ENCODE measurements at places on chromosomes 4 and X. TPM values are rescaled to one million over a fixed set of nuclear protein-coding genes. Genes with fewer than 3 reads are reported as not detected.

- no peak for DNase-seq
Measured at GRCh38 chr4:139971111-139971510, 182.9 kb downstream of the MAML3 start.

DNA sequence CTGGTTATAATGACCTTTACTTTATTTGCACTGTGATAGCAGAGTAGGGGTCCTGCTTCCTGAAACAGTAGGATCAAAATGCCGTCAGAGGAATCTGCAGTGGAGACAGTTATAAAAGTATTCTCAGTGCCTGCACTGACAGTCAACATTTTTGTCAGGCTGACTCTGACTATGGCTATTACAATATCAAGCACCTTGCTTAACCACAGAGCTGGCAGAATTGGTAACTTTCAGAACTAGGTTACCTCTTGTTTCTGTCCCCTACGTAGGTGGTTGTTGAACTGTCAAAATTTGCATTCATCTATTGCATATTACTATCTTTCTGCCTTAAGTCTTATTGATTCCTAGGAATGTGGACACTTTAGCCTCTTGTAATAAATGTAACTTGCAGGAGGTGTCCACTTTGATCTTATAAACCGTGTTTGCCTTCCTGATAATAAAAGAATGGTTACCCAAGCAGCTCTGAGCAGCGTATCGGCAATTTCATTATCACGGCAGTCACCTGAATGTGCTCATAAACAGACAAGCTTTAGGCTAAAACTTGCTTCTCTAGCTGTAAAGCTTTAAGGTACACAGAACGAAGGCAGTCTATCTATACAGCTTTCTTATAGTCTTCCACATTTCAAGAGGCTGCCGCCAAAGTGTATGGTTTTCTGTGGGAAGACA is 353.0 kb upstream of the GALNT7 start:
- DNase-seq = no peak

- DNase-seq = peak; percentile 69
Measured at GRCh38 chr4:10456595-10457254, 501 bp downstream of the ZNF518B start.

DNA sequence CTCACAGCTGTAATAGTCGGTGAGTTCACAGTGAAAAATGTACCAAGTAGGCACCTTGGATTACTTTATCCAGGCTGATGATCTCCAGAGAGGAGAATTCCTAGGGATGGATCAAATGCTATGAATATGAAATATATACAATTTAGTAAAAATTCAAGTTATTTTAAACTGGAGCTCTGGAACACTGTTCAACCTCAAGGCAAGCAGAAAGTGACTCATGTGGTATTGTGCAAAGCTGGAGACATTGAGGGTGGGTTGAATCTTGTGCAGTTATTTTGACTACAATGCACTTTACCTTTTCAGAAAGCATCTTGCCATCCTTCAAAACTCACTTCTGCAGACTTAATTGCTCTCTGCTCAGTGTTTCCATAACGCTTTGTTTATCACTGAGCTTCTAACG is 43.4 kb downstream of the OSTC start:
- DNase-seq = no peak

DNA sequence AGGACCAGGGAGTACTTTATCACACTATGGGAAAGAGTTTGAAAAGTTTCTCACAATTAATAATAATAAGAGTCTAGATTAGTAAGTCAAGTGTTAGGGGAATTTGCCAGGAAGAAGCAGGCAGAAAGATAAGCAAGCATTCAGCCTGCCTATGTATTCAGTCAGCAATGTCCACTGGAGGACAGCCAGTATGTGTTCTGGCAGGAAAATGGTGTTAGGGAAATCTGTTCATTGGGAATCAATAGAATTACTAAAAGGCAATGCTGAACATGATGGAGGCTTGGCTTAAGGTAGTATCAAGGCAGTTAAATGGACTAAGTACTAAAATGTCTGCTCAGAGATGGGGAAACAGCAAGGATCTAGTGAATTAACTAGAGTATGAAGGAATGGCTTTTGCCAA is 221.2 kb downstream of the PPP4R3C start:
- DNase-seq = no peak

- no peak for DNase-seq
Measured at GRCh38 chrX:17005712-17006368, 59.4 kb downstream of the REPS2 start.

- no peak for DNase-seq
Measured at GRCh38 chrX:94743478-94743877, 1069.5 kb downstream of the FAM133A start.

GRCh38 chr4:89113415-89113814 is 2.1 kb downstream of the TIGD2 start:
- DNase-seq = no peak

Gene HDAC6
- polyA plus RNA-seq = 87.2 TPM

Gene PCDH10
- polyA plus RNA-seq = 0.84 TPM

Gene ENPEP
- 4.6 TPM for polyA plus RNA-seq
